Pancreas (tissue), 10 donors: ENCODE measurements at places on chromosomes 2 and 18. TPM values are rescaled to one million over a fixed set of nuclear protein-coding genes. Genes with fewer than 3 reads are reported as not detected.

The FAM161A gene
- total RNA-seq: 4.6 TPM

GRCh38 chr2:235535423-235536130, 41.7 kb downstream of the AGAP1 start:
- H3K4me3 ChIP-seq: no peak overlapping the region
- H3K4me1 ChIP-seq: peaks cover 13% of the 10 kb centered on the region
- H3K36me3 ChIP-seq: no peaks in the 10 kb centered on the region

DNA sequence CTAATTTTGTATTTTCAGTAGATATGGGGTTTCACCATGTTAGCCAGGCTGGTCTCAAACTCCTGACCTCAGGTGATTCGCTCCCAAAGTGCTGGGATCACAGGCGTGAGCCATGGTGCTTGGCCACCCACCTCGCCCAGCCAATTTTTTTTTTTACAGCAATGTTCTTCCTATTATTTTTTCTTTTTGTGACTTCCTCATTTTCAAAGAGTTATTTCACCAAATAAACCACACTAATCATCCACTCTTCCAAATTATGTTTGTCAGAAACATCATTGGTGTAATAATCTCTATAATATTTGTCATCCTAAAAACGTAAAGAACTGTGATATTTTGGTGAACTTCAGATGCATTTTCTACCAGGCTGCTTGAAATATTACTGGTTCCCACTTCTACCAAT, 16.3 kb upstream of the PDCL3 start:
- no peak overlapping the region for H3K27ac ChIP-seq
- DNase-seq: no peak
- no peaks in the 10 kb centered on the region for H3K4me1 ChIP-seq
- H3K36me3 ChIP-seq: no peaks in the 10 kb centered on the region
- no peaks in the 10 kb centered on the region for H3K27me3 ChIP-seq
- H3K4me3 ChIP-seq: no peak overlapping the region

The TMEM163 gene
- 24.7 TPM for total RNA-seq

The FTCDNL1 gene
- 1.3 TPM for total RNA-seq

The GPR39 gene
- 3.2 TPM for total RNA-seq

The POTEJ gene
- total RNA-seq: not detected

- no peaks in the 10 kb centered on the region for H3K36me3 ChIP-seq
- H3K27me3 ChIP-seq: no peaks in the 10 kb centered on the region
- no peak for DNase-seq
- no peak overlapping the region for H3K4me3 ChIP-seq
- H3K27ac ChIP-seq: no peak overlapping the region
Observed at GRCh38 chr2:33665039-33665438, 65.9 kb upstream of the FAM98A start.
